IMR-90 (cell line): ENCODE measurements at places on chromosomes 4 and X.

DNA sequence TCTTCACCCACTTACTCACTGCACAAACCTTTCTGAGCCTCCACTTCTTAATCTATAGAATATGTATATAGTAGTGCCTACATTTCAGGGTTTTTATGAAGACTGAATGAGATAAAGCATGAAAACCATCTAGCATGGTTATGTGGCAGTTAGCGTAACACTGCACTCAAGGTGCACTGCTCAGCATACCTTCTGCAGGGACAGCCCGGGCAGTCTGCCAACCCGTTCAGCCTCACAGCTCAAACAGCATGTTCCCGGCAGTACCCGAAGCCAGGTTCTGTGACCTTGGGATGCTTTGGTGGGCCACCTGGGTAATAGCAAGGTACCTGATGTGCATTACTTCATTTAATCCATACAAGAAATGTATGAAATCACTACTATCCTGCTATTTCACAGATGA lies 81.4 kb downstream of the DOCK11 start:
- no peaks in the 10 kb centered on the region for H3K27me3 ChIP-seq
- no peaks in the 10 kb centered on the region for H3K4me1 ChIP-seq
- no peak overlapping the region for H3K4me3 ChIP-seq
- H3K36me3 ChIP-seq = no peaks in the 10 kb centered on the region; the same call in 1 of the 2 replicates

- no peak for DNase-seq
- no peak overlapping the region for H3K4me3 ChIP-seq
- no peaks in the 10 kb centered on the region for H3K4me1 ChIP-seq
- no peaks in the 10 kb centered on the region for H3K36me3 ChIP-seq
- H3K27me3 ChIP-seq = no peaks in the 10 kb centered on the region
Measured at GRCh38 chr4:169295822-169296221, 25.1 kb upstream of the SH3RF1 start.

DNA sequence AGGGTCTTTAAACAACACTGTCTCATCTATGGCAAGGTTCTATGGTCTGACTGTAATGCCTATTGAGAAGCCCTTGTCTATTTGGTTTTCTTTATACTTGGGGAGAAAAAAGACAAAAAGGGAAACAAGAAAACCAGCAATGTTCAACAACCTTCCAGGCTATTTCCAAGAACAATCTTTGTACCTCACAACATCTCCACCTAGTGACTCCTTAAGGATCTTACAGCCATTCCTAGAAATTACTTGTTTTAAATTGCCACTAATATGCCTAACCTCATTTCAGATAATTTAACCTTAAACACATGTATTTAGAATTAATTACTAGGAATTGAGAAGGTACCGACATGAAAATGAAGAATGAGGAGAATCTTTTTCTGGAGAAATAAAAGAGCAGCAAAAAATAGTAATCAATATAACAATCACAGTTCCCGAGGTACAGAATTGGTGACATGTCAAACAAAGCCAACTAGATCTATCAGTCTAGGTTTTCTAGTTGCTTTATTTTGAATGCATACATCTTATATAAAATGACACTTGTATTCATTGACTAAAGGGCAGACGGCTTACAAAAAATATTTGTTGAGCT lies 1.6 kb upstream of the RBM46 start:
- H3K36me3 ChIP-seq = no peaks in the 10 kb centered on the region
- peak; percentile 39 for DNase-seq
- H3K27me3 ChIP-seq = no peaks in the 10 kb centered on the region
- H3K4me1 ChIP-seq = no peaks in the 10 kb centered on the region

DNA sequence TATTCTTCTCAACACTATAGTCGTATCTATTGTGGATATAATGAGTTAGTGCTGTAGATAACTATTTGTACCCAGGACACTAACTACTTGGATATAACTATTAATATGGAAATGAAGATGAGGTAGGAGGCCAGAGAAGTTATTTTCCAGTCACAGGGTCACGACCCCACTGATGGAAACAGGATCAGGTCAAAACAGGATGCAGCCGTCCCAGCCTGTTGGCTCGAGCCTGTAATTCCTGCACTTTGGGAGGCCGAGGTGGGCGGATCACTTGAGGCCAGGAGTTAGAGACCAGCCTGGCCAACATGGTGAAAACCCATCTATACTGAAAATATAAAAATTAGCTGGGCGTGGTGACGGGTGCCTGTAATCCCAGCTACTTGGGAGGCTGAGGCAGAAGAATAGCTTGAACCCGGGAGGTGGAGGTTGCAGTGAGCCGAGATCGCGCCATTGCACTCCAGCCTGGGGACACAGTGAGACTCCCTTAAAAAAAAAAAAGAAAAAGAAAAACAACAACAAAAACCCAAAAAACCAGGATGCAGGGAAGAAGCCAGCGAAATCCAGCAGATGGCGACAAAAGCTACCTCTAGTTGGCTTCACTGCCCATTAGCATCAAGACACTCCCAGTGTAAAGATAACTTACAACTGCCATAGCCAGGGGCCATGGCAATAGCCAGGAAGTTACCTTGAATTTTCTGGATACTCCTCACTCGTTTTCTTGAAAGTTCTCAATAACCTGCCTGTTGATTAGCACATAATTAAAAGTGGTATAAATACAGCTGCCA lies 37.9 kb upstream of the NKAP start:
- H3K27me3 ChIP-seq = 0 out of 2 replicates have a peak, but pooled peaks cover 2% of the 10 kb centered on the region
- H3K4me1 ChIP-seq = no peaks in the 10 kb centered on the region
- peak; percentile 5 for DNase-seq
- H3K36me3 ChIP-seq = no peaks in the 10 kb centered on the region

- no peaks in the 10 kb centered on the region; the same call in 1 of the 2 replicates for H3K4me1 ChIP-seq
- H3K27me3 ChIP-seq = no peaks in the 10 kb centered on the region
- no peak overlapping the region for H3K4me3 ChIP-seq
- DNase-seq = no peak
- no peaks in the 10 kb centered on the region for H3K36me3 ChIP-seq
Measured at GRCh38 chr4:38294238-38294637, 334.0 kb downstream of the PTTG2 start.

DNA sequence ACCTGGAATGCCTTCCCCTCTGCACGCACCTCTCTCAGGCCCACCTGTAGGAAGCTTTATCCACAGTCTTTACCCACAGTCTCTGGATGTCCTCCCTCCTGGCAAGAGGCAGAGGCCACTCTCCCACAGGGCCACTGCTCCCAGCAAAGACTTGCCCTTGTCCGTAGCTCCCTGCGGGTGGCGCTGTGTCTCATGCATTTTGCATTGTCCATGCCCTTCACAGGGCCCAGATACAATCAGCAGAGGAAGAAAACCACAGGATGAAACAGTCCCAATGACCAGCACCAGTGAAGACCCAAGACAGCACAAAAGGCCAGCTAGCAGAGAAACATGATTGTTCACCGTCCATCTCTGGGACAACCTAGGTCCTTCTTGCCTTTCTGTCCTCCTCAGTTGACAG lies 2.1 kb upstream of the NSG1 start:
- H3K4me3 ChIP-seq = no peak overlapping the region
- no peaks in the 10 kb centered on the region for H3K36me3 ChIP-seq
- DNase-seq = peak; percentile 2
- peaks cover 4% of the 10 kb centered on the region; the same call in 1 of the 2 replicates for H3K4me1 ChIP-seq
- H3K27me3 ChIP-seq = peaks cover 81% of the 10 kb centered on the region

DNA sequence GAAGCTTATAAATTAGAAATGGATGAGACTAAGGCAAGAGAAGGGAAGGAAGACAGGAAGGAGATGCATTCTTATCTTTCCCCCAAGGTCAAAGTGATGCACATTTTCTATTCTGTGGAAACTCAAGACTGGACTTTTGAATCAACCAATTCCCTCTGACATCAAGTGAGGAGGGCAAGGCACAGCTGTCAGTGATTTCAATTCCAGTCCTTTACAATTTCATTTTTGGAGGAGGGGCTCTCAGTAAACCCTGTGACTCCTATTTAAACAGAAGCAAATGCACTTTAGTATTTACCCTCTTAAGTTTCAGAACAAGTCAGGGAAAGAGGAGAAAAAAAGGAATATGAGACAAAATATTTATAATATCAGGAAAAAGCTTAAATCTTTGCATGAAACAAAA lies 134.0 kb downstream of the MGST2 start:
- no peak for DNase-seq
- H3K36me3 ChIP-seq = no peaks in the 10 kb centered on the region

- DNase-seq = no peak
- H3K4me1 ChIP-seq = no peaks in the 10 kb centered on the region
- H3K36me3 ChIP-seq = no peaks in the 10 kb centered on the region
- H3K4me3 ChIP-seq = no peak overlapping the region
Measured at GRCh38 chr4:87862236-87862635, 29.5 kb downstream of the MEPE start.
